H9 (cell line): ENCODE measurements at places on chromosomes 12 and 14.

DNA sequence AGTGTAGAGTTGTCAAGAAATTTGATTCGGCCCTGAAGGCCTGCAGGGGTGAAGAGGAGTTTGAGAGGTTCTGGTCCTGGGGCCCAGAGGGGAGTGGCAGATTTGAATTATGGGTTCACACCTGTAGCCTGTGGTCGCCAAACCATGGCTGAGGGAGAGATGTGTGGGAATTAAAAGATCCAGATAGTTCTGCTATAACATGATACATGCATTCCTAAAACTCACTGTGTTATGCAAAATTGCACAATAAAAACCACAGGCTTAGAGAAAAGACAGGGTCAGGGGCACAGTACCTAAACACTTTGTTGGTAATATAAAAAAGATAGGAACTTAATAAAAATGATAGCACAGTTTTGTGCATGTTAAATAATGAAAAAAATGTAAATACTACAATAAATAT, 106.2 kb downstream of the TMEM30B start:
- no peak for DNase-seq

DNA sequence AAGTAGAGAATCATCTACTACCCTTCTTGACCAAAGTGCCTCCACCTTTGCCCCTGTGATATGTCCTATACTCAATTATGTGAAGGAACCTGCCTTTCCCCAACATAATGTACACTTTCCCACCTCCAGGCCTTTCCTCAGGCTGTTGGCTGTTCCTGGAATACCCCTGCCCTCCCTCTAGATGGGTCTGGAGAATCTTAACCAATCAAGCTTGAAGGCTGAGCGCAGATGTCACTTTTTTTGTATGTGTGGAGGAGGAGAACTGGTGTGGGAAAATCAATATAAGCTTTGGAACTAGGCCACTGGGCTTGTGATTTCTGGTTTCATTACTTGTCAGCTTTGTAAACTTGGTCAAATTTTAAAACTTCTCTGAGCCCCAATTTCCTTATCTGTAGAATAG, 4.7 kb downstream of the BMAL2 start:
- DNase-seq, result no peak

DNA sequence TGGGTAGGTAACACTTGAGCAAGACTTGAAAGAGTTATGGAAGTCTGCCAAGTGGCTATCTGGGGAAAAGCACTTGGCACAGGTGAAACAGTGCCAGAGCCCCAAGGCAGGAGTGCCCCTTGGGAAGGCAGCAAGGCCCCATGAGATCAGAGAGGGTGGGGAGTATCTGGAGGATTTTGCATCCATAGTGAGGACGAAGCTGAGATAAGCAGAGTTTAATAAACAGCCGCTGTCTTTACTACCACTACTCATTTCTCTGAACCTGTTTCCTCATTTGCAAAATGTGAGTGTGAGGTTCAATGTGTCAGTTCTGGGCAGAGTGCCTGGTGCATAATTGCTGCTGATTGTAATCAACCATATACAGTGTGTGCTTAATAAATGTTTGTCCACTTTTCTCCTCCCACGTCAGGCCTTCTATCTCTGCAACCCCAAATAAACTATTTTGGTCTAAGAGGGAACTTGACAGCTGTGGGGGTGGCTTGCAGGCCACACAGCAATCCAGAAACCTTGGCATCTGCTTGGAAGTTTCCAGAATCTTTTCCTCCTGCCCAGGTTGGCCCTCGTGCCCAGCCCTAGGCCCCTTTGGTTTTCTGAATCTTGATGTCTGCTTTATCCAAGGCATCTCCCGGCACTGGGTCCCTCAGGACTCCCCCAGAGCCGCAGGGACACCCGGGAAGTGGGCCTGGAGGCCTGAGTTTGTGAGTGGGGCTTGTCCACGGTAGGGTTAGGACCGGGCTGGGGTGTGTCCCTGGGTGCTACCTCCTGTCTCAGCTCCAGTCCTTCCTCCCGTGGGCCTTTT, 4.5 kb downstream of the ABCB9 start:
- DNase-seq, result no peak

GRCh38 chr12:105053116-105053572, 31.1 kb downstream of the ALDH1L2 start:
- DNase-seq, result peak; percentile 75
